ENCODE measurements at places on chromosomes 16 and 17. TPM values are rescaled to one million over a fixed set of nuclear protein-coding genes. Genes with fewer than 3 reads are reported as not detected.

- DNase-seq: no peak
These were observed 17.5 kb upstream of the TNFRSF13B start for GRCh38 chr17:16989230-16989952.

GRCh38 chr16:49652456-49653172 lies 203.3 kb downstream of the ZNF423 start:
- DNase-seq: peak; percentile 87

DNA sequence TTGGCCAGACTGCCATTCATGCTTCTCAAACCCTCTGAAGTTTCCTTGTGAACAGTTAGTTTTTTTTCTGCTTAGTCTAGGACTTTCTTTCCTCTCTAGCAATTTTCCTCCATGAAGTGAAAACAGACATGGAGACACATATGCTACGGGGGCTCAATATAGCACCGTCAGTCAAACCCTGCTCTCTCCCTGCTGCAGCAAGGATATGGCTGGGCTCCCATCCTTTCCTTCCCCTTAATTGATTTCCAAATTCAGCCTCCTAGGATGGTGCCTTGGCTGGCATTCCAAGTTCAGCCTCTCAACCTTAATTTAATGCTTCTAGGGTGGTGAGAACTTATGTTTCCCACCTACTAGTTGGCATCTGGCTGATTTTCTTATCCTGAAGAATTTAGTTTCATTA lies 436.7 kb downstream of the NPIPA7 start:
- DNase-seq: no peak

GRCh38 chr16:85878875-85879274 lies 20.1 kb upstream of the IRF8 start:
- DNase-seq: no peak

GRCh38 chr16:87724490-87725291 lies 41.1 kb downstream of the KLHDC4 start:
- DNase-seq: no peak

GRCh38 chr17:18252160-18252559 lies 6.4 kb downstream of the FLII start:
- DNase-seq: no peak

DNA sequence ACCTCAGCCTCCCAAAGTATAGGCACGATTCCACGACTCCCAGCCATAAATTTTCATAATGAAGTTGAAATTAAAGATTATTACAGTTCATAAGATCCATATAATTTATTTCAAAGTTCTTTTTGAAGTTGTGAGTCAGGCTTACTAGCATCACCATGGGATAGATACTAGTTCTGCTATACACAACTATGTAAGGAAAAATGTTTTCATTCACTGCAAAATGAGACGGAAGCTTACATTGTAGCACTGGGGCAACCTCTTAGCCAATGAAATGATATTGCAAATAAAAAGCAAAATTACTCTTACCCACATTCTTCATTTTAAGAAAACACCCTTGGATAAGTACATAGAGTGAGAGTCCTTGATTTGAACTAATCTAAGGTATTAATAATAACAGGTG lies 18.8 kb upstream of the MARCHF10 start:
- DNase-seq: no peak

DNA sequence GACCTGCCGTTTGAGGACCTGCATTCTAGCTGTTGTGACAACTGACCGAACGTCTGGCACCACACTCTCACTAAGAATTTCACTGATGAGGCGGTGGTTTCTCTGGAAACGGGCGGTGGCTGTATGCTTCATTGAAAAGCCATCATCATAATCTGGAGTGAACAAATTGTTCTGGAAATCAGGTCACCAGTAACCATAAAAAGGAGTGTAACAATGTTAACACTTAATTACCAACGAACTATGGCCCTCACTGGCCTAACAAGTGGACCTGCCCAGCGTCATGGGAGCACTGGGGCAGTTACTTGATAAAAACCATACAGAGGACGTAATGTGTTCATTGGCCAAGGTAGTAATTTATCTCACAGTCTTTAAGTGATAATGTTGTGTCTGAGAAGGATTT lies 15.4 kb downstream of the SMARCE1 start:
- no peak for DNase-seq

DNA sequence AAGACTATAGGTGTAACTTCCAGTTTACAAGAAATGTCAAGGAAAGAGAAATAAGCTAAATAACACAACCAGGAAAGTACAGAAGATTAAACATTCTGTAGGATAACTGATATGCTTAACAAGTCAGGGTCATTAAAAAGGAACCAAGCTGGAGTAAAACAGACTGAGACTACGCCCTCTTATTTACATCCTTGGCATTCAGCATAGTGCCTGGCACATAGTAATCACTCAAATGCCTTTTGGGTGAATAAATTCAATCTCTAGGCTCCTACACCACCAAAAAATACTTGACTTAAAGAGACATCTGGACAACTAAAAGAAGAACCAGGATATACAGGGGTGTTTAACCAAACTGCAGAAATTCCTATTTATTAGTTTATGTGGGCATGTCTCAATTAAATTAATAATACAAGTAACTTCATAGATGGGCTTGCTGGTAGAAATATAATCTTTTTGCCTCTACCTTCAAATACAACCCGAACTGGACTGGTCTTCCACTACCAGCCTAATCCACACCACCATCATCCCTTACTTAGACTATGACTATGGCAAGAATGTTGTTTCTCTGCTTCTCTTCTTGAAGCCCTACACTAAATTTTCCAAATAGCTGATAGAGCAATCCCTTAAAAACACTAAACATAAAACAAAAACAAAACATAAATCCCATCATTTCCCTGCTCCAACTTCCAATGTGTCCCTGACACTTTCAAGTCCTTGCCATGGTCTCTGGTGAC lies 47.7 kb upstream of the ULK2 start:
- DNase-seq: no peak

PRAC1 gene
- total RNA-seq: not detected

SLC9A5 gene
- total RNA-seq: 0.84 TPM

ANKRD40CL gene
- not detected for total RNA-seq

RMI2 gene
- total RNA-seq: 0.76 TPM
